Activated naive CD4-positive, alpha-beta T cell treated with Interleukin-2 at 50 U/mL for 16 hours (primary cell): ENCODE measurements at places on chromosomes 5 and 9.

DNA sequence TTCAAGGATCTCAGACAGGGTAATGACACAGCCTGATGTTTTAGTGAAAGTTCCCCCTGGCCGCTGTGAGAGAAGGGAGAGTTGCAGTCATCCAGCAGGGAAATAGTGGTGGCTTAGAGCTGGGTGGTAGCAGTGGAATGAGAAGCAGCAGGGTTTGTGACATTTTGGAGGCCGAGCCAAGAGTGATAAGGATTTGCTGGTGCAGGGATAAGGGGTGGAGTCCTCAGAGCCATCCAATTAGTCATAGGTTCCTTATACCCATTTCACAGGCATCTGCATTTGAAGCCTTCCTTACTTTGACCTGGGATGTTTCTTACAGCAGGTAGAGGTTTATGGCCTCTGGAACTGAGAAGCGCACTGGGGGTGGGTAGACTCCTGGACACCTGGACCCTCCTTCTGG lies 12.8 kb downstream of the JADE2 start:
- no peak for DNase-seq

- DNase-seq, result no peak
Measured at GRCh38 chr5:174464504-174465165, 259.7 kb upstream of the MSX2 start.

GRCh38 chr5:2038321-2039179 lies 155.8 kb upstream of the IRX4 start:
- DNase-seq, result peak; percentile 62

DNA sequence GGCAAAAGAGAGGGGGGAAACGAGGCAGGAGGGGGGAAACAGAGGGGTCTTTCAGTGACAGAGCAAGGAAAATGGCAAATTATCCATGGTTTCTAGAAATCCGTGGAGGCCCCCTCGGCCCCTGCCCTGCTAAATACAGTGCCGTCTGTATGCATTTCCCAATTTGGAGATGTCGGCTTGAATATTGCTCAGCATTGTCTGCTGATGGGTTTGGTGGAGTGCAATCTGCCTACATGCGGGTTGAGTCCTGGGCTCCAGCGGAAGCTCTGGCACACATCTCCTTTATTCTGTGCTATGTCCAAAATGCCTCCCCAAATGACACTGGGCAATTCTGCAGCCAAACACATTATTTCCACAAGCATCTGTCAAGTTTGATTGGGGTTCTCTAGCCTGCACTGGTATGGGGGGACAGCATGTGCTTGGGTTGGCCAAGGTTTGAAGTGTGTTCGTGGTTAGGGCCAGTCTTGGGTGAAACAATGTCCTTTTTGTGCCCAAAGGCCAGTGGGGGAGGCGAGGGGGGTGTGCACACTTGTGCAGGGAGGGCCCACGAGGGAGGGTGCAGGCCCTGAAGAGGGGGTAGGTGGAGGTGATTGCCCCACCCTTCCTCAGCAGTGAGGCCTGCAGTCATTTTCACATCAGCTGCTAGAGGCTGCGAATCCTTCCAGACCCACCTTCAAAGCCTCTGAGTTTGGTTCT lies 6.2 kb upstream of the NEUROG1 start:
- DNase-seq, result no peak

DNA sequence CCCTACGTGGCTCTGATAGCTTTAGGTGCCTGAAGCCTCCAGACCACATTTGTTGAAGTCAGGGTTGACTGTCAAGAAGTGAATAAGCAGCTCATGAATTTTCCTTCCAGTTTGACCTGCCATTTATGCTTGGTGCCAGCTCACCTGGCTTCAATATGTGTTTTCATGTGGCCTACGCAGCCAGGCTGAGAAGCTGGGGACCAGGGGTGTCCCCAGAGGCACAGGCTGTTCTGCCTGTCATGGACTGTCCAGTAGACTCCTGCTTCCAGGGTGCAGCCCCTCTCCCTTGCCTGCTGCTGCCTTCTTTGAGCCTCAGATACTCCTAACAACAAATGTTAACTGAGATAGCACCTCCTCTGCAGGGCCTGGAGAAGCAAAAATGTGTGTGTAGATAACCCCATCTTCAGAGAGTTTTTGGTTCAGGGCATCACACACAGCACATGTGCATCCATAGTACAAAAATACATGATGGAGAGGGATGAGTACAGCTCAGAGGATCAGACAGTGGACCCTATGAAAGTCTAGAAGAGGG lies 5.8 kb downstream of the TNFAIP8 start:
- DNase-seq, result no peak

DNA sequence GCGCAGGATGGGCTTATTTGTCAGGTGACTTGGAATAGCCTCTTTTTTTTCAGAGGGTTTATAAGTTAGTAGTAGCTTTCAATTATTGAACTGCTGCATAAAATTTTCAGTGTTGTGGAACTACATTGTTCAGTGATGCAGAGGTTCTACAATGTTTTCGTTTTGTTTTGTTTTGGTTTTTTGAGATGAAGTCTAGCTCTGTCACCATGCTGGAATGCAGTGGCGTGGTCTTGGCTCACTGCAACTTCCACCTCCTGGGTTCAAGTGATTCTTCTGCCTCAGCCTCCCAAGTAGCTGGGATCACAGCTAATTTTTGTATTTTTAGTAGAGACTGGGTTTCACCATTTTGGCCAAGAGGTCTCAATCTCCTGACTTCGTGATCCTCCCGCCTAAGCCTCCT lies 22.0 kb downstream of the NUP188 start:
- DNase-seq, result no peak

DNA sequence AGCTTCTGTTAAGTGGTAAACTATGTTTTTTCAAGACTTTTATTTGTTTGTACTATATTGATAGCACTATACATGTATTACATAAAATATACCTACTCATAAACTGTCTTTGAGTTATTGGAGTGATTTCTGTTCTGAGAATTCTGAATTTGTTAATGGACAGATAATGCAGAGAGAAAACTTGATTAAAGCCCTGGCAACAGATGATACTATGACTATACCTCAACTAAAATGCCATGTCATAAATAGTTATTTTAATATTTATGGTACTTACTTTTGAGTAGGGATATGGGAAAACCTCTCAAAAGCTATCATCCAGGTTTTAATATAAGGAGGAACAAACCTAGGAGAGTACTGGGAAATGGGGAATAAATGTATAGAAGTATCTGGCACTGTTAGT lies 947.2 kb upstream of the ARRDC3 start:
- DNase-seq, result no peak

GRCh38 chr5:88845081-88845697 lies 37.8 kb downstream of the MEF2C start:
- no peak for DNase-seq

- no peak for DNase-seq
Measured at GRCh38 chr5:114319236-114319635, 42.6 kb upstream of the KCNN2 start.

DNA sequence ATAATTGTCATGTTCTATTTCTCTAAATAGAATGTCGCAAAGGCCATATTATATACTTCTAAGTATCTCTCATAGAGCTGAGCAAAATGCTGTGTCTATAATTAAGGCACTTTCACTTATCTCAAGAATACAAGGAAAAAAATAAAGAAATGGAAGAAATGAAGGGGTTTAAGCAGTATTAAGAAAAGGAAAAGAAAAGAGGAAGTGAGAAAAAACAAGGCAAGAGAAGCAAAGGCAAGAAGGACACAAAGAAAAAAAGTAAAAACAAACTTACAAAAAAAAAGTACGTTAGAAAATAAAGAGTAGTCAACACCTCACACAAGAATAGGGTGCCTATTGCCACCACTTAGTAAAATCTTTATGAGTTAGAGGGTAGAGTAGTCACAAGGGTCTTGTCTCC lies 506.2 kb downstream of the GABRG2 start:
- DNase-seq, result no peak

GRCh38 chr9:120663380-120663779 lies 50.9 kb downstream of the MEGF9 start:
- no peak for DNase-seq
